Activated naive CD4-positive, alpha-beta T cell treated with anti-CD3 and anti-CD28 coated beads for 36 hours (primary cell): ENCODE measurements at places on chromosomes 3 and 15.

- no peak for DNase-seq
Observed at GRCh38 chr3:102586485-102586884, 151.7 kb downstream of the ZPLD1 start.

GRCh38 chr3:135081856-135082434, 286.9 kb downstream of the EPHB1 start:
- DNase-seq: no peak

GRCh38 chr15:60673918-60674558, 195.1 kb upstream of the ICE2 start:
- DNase-seq: peak; percentile 80

DNA sequence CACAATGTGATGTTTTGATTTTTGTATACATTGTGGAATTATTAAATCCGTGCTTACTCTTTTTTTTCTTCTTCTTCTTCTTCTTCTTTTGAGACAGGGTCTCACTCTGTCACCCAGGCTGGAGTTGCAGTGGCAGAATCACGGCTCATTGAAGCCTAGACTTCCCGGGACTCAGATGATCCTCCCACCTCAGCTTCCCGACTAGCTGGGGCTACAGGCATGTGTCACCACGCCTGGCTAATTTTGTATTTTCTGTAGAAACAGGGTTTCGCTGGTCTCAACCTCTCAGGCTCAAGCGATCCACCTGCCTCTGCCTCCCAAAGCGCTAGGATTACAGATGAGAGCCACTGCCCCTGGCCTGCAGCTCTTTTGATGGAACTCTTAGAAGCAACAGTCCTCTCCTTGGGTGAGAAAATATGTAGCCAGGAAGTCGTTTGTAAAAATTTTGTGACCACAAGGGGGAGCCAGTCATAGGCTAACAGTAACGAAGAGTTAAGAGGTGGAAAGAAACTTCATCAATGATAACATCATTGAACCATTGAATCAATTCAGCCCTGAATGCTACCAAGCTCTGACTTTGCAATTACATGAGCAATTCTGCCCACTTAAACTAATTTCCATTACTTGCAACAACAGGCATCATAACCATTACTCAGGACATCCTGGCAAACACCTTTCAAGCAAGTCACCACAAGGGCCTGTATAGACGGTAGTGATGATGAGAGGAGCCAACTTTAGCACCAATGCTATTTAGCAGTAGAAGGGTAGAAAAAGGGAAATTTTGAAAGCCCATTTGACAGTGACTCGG, 16.7 kb upstream of the CMTM7 start:
- peak; percentile 88 for DNase-seq

GRCh38 chr3:25339225-25339624, 88.8 kb upstream of the RARB start:
- no peak for DNase-seq

DNA sequence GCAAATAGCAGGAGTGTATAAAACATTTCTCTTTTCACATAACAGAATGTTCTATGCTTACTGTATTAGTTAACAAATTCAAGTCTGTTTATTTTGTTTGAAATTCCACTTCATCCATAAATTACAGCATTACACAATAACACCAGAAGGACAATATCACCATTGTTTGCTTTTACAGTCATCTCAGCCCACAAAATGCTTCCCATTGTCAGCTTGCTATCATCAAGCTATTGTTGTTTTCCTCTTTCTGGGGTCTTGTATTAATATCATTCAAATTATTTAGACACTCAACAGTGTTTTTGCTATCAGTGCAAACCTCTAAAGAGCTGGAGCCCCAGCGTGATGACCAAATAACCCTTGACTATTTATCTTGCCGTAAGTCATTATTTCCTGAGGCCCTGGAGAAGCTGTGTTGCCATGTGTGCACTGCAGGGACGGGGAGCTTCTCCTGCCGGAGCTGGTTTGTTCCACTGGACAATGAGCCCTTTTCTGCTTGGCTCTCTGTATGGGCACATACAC, 1.1 kb downstream of the SAMMSON start:
- no peak for DNase-seq

DNA sequence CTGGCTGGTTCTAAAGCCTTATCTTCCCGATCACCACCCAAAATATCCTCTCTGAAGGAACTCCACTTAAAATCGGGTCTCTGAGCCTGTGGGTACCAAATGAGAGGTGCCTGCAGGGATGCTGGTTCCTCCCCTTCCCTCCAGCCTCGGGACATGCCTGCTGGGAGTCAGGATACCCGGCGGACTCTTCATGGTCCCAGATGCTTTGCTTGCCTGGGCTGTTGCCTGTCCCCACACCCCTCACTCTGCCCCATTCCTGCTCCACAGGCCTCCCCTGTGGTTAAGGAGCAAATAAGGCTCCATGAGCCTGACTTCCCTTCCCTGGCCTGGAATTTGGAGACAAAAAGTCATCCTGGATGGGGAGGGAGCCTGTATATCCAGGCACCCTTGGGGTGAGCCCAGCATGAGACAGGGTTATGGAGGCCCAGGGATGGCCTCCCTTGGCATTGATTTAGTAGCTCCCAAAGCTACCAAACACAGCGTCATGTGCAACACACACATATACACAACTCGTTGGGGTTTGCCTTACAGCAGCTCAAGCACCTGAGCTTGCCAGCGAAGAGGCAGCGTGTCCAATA, 12.3 kb upstream of the CORO2B start:
- no peak for DNase-seq

DNA sequence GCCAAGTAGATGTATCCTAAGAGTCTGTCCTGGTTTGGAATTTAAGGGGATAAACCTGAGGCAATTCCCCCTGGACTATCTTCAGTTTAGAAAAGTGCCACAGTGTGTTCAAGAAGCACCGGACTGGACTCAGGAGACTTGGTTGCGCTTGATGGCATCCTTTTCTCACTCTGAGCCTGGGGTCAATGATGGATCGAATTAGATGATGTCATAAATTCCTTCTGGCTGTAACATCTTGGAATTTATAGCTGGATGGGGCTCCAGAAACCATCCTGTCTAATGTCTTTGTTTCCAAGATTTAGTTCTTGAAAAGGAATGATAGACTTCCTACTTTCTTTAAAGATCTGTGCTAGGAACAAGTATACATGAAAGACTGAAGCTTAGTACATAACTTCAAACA, 280.6 kb downstream of the LPP start:
- no peak for DNase-seq

DNA sequence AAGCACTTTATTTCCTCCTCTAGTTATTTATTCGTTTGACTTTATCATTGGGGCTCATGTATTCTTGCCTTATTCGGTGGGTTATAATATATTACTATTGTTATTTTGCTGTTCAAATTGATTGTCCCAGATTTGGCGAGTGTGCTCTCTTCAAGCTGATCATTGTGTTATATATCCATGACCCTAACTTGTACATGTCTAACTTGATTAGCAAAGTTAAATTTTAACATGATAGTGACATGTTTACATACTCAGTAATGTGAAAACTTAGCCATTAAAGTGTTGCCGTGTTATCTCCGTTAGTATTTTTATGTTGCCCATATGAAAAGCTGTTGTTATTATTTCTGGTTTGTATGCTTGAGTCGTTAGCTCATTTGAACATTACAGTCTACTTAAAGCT, 327.9 kb downstream of the PTPRG start:
- DNase-seq: no peak

GRCh38 chr3:147424581-147425387, 15.6 kb downstream of the ZIC1 start:
- no peak for DNase-seq

DNA sequence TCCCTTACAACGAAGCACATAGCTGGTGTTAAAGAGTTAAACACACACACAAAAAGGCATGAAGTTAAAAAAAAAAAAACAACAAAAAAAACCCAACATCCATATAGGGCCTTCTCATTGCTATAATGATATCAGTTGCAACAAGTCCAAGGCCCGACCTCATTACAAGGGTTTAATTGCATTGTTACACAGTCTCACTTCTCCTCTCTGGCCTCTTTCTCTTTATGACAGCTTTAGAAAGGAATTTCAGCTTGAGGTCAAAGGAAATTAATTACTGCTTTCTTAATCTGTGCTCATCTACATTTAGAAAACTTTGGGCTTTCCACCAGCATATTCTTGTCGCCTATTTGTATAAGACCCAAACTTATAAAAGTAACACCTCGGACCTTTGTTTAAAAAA, 342.1 kb downstream of the NR2F2 start:
- DNase-seq: no peak

DNA sequence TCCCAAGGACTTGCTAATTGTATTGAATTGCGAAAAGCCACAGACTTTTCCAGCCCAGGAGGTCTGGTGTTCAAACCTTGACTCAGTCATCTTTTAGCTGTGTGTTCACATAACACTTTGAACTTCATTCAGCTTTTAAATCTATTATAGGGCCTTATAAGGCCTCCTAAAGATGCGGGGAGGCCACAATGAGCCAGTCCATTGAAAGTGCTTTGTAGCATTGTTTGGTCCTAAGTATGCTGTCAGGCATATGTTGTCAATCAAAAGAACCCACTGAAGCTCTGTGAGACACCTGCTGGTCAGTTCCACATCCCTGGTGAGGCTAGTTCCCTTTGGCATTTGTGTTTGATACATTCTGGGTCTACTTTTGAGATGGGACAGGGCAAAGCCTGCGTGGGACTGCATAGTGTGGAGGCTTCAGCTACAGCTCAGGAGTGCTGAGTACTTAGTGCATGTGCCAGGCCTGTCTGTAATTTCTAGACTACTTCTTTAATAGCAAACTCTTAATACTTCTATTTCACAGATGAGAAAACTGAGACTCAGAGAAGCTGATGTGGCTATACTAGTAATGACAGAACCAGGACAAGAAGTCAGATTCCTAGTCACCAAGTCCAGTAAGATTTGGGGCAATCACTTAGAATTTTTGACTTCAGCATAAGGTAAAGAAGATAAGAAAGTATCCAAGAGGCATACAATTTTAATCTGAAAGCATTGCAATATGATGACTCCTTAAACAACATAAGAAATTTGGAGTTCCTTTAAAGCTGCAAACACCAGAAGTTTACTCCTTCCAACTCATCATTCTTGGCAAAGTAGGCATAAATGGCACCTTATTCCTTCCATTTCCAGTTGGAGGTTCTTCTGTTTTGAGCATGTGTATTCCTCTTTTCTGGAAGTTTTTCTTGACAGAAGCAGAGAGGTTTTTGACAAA, 213.0 kb downstream of the PDCD6IP start:
- DNase-seq: no peak

DNA sequence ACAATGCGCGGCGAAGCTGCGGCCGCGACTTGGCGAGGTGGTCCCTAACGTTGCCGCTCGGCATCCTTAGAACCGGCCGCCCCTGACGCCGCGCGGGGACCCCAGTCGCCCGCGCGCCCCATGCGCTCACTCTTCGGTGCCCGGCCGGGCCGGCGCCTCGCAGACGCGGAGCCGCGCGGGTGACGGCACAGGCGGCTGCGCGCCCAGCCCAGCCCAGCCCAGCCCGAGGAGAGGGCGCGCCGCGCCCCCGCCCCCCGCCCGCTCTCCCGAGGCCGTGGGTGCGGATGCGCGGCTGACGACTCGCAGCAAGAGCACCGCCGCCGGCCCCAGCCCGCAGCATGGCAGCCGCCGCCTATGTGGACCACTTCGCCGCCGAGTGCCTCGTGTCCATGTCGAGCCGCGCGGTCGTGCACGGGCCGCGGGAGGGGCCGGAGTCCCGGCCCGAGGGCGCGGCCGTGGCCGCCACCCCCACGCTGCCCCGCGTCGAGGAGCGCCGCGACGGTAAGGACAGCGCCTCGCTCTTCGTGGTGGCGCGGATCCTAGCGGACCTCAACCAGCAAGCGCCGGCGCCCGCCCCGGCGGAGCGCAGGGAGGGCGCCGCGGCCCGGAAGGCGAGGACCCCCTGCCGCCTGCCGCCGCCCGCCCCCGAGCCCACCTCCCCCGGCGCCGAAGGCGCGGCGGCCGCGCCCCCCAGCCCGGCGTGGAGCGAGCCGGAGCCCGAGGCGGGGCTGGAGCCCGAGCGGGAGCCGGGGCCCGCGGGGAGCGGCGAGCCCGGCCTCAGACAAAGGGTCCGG, 437 bp downstream of the KLF13 start:
- peak; percentile 66 for DNase-seq

DNA sequence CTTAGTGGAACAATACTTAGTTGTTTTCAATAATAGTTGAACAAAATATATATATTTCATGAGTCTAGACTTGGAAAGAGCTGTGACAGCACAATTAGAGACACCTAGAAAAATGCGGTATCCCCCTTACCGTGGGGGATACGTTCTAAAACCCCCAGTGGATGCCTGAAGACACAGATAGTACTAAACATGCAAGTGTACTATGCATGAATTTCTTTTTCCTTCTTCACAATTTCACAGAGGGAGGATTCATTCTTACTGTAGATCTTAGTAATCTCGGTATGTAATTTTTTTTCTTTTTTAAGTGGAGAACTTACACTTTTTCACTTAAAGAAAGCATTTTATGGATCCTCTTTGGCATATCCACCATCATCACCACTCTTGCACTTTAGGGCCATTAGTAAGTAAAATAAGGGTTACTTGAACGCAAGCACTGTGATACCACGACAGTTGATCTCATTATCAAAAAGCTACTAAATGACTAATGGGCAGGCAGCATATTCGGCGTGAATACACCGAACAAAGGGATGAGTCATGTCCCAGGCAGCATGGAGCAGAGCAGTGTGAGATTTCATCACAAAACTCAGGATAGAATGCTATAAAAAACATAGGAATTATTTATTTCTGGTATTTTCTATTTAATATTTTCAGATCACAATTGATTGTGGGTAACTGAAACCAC, 72.3 kb upstream of the ZNF280D start:
- DNase-seq: peak; percentile 47

DNA sequence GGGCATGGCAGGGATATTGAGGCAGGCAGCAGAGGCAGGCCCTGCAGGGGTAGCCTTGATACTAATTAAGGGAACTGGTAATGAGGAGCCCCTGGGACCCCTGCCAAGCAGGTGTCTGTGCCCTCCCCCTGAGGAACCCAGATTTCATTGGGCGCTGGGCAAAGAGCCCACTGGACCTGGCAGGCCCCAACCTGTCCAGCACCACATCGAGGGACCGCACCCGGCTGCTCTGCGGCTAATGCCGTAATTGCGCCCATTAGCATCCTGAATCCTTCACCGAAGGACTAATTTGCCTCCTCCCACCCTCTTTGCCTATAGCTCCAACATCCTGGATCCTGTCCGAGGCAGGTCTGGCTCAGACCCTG, 13.7 kb upstream of the SEMA3B start:
- DNase-seq: no peak

- no peak for DNase-seq
Observed at GRCh38 chr3:173395073-173395411, 2.5 kb upstream of the NLGN1 start.

DNA sequence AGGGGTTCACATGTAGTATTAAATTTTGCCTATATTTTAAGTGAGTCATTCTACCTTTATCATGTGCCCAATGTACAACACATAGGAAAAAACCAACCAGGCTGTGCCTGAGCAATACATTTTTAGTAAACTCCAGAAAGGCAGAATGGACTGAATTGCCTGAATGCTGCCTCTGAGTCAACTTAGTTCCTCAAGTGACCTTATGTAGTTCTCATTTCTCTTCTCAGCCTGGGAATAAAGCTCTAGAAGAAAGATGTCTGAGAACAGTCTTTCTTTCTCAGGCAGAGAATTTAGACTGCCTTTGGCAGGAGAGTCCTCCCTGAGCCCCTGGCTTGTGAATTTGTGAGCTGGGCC, 13.0 kb downstream of the ST3GAL6 start:
- no peak for DNase-seq

GRCh38 chr15:83510001-83510400, 62.9 kb downstream of the SH3GL3 start:
- DNase-seq: no peak
